Esophagus squamous epithelium (tissue), 5 donors: ENCODE measurements at places on chromosomes 11 and 22. TPM values are rescaled to one million over a fixed set of nuclear protein-coding genes. Genes with fewer than 3 reads are reported as not detected.
A peak's percentile ranks its signal among the peaks of the same experiment; 100 is the strongest.

GRCh38 chr11:120211522-120212258 is 858 bp downstream of the OAF start:
- no peaks in the 10 kb centered on the region for H3K36me3 ChIP-seq
- H3K27ac ChIP-seq: peak overlapping the region; percentile 80
- no peaks in the 10 kb centered on the region for H3K27me3 ChIP-seq
- DNase-seq: no peak

DNA sequence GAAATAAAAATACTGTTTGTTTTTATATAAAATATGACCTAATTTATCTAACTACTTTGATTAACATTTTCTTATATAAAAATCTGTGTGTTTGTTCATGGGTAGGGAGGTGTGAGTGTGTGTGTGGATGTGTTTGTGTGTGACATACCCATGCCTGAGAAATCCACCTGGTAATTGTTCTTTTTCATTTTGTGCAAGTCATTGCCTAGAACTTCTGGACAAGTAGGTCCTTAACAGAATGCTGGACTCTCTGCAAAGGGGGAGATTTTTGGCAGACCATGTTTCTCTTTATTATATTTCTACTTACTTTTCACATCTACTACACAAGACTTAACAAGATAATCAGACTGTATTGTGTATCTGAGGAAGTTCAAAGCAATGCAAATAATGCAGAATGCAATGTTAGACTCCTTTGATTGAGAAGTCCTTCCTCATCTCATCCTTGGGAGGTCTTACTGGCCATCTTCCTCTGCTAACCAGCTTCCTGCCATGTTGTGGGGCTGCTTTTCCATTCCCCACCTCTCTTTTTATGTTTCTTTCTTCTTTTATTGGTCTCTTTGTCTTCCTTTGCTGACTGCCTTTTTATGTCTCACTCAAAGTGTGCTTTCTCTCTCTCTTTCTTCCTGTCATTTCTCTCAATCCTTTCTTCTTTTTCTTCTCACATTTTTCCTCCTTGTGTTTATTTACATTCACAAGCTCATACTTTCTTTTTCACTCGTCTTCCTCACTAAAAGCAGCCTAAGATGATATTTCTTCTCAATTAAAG is 1017.0 kb upstream of the CNTN5 start:
- no peak overlapping the region for H3K27ac ChIP-seq
- DNase-seq: no peak
- no peaks in the 10 kb centered on the region for H3K36me3 ChIP-seq
- H3K4me1 ChIP-seq: no peaks in the 10 kb centered on the region

DNA sequence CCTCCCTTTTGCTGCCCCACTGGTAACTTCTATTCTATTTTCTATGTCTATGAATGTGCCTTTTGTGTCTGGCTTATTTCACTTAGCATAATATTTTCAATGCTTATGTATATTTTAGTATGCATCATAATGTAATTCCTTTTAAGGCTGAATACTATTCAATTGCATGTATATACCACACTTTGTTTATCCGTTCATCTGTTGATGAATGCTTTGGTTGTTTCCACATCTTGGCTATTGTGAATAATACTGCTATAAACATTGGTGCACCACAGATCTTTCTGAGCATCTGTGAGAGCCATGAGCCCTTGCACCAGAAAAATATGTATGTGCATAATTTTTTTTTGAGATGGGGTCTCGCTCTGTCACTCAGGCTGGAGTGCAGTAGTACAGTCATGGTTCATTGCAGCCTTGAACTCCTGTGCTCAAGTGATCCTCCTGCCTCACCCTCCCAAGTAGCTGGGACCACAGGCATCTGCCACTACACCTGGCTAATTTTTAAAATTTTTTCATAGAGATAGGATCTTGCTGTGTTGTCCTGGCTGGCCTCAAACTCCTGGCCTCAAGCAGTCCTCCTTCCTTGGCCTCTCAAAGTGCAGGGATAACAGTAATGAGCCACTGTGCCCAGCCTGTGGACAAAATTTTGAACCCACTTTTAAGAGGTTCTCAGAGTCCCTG is 27.0 kb downstream of the HEPHL1 start:
- DNase-seq: no peak
- no peak overlapping the region for H3K27ac ChIP-seq
- no peak overlapping the region for H3K4me3 ChIP-seq
- H3K36me3 ChIP-seq: no peaks in the 10 kb centered on the region
- H3K27me3 ChIP-seq: no peaks in the 10 kb centered on the region

- no peak overlapping the region for H3K4me3 ChIP-seq
- no peak overlapping the region for H3K27ac ChIP-seq
- DNase-seq: no peak
- H3K36me3 ChIP-seq: no peaks in the 10 kb centered on the region
Observed at GRCh38 chr11:132024587-132025295, 654.3 kb downstream of the NTM start.

DNA sequence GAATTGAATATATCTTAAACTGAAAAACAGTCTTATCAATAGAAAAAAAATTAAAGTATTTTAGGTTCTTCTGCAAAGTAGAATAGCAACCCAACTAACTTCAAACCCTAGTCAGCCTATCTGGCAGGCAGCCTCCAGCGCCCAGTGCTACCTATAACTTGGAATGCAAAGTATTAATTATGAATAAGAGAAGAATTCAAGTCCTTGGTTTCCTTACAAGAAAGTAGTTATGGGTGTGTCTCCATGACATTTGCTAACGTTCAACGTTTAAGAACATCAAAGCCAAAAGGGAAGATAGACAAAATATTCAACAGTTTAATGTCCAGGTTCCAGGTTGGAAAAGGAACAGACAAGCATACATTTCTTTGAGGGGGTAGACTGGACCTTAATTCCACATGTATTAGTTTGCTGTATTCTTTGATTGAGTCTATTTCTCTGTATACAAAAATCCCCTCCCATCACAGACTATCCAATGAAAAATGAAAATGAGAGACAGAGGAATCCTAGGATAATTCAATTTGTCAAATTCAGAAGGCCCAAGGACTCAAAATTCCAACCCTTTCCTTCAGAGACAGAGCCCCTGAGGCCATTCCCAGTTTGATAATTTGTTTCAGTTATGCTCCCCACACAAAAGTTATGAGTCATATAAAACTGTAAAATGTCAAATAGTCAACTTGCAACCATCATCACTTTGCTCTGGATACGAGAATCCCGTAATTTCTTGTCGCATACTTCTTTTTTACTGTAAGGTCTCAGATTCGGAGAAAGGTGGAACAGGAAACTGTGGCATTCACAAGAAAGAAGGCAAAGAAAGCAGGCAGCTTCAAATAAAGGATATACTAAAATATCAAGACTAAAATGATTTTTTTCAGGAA is 83.7 kb upstream of the CHRM4 start:
- no peak overlapping the region for H3K27ac ChIP-seq
- H3K36me3 ChIP-seq: no peaks in the 10 kb centered on the region
- H3K27me3 ChIP-seq: no peaks in the 10 kb centered on the region
- DNase-seq: no peak
- H3K4me3 ChIP-seq: no peak overlapping the region

DNA sequence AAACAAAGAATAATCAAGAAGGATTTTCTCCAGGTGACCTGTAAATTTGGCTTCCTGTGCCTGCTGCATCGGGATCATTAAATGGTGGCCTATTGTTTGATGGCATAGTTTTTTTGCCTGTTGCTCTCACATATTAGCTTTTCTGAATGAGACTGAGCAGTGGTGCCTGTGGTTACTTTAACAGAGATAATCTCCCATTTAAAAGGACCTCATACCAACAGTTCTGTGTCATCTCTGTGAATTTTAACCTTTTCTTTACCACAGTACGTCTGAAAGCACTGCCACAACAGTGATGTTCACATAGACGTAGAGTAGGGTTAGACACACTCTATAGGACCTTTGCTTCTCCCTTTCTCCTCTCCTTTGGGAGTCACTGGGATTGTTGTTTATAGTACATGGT is 22.9 kb upstream of the RCE1 start:
- DNase-seq: no peak
- peaks cover 72% of the 10 kb centered on the region for H3K36me3 ChIP-seq
- H3K4me3 ChIP-seq: no peak overlapping the region
- H3K27me3 ChIP-seq: no peaks in the 10 kb centered on the region
- no peaks in the 10 kb centered on the region for H3K4me1 ChIP-seq
- H3K27ac ChIP-seq: no peak overlapping the region

GRCh38 chr11:90908074-90908473 is 685.2 kb upstream of the CHORDC1 start:
- H3K27me3 ChIP-seq: no peaks in the 10 kb centered on the region
- no peak overlapping the region for H3K27ac ChIP-seq
- H3K4me1 ChIP-seq: no peaks in the 10 kb centered on the region

DNA sequence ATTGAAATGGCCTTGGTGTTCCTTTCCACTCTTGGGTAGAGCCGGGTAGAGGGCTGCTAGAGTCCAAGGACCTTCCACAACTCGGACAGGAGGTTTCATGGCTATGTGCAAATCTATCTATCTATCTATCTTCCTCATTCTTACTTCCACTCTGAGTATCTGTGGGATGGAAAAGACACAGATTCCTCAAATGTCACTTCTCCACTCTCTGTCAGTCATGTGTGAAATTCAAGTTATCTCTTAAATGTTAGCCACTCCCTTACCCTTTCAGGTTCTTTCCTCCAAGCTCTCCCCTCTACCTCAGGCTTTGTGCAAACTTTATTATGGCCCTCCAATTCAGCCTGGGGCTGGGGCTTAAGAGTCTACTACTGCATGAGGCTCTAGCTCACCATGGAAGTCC is 84.3 kb downstream of the GDPD4 start:
- no peaks in the 10 kb centered on the region for H3K27me3 ChIP-seq
- H3K36me3 ChIP-seq: no peaks in the 10 kb centered on the region
- H3K4me1 ChIP-seq: no peaks in the 10 kb centered on the region

GRCh38 chr11:57336111-57336666 is 497 bp upstream of the SSRP1 start:
- no peak for DNase-seq
- peak overlapping the region; percentile 89 for H3K27ac ChIP-seq
- no peaks in the 10 kb centered on the region for H3K27me3 ChIP-seq
- H3K36me3 ChIP-seq: peaks cover 32% of the 10 kb centered on the region
- peaks cover 10% of the 10 kb centered on the region for H3K4me1 ChIP-seq

GRCh38 chr11:12523180-12523924 is 146.0 kb downstream of the PARVA start:
- H3K27me3 ChIP-seq: no peaks in the 10 kb centered on the region
- peaks cover 5% of the 10 kb centered on the region for H3K4me1 ChIP-seq
- no peaks in the 10 kb centered on the region for H3K36me3 ChIP-seq
- no peak for DNase-seq

GRCh38 chr11:57116654-57117053 is 65.1 kb upstream of the LRRC55 start:
- no peak for DNase-seq
- H3K36me3 ChIP-seq: no peaks in the 10 kb centered on the region
- H3K27me3 ChIP-seq: no peaks in the 10 kb centered on the region
- no peak overlapping the region for H3K4me3 ChIP-seq
- H3K27ac ChIP-seq: no peak overlapping the region

DNA sequence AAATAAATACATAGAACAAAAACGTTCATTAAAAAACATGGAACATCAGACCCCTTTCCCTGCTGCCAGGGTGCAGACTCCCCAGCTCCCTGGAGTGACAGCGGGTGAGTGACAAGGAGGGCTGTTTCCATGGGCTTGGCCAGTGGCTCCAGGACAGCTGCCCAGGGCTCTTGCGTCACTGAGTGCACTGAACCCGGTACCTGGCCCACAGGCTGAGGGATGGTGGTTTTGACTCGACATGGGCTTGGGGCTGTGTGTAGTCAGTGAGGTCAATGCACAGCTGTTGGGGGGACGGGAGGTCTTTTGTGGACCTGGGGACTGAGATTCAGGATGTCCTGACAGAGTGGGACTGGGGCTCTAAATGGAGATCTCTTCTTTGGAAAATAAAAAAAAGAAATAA is 142.1 kb upstream of the B3GAT1 start:
- H3K36me3 ChIP-seq: no peaks in the 10 kb centered on the region
- no peak for DNase-seq
- no peak overlapping the region for H3K27ac ChIP-seq
- H3K4me3 ChIP-seq: no peak overlapping the region

DNA sequence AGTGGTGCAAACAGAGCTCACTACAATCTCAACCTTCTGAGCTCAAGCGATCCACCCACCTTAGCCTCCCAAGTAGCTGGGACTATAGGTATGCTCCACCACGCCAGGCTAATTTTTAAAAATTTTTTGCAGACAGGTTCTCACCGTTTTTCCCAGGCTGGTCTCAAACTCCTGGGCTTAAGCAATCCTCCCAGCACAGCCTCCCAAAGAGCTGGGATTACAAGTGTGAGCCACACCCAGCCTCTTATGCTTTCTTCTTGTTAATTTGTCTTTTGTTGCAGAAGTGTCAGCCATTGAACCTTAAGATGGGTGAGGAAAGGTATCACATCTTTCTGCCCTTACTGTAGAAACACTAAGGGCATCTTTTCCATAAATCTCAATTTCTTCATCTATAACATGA is 34.9 kb downstream of the DENND5A start:
- H3K4me1 ChIP-seq: peaks cover 8% of the 10 kb centered on the region
- H3K27ac ChIP-seq: no peak overlapping the region
- H3K36me3 ChIP-seq: no peaks in the 10 kb centered on the region
- no peaks in the 10 kb centered on the region for H3K27me3 ChIP-seq
- H3K4me3 ChIP-seq: no peak overlapping the region

GRCh38 chr11:24734742-24735237 is 237.9 kb downstream of the LUZP2 start:
- H3K4me3 ChIP-seq: no peak overlapping the region
- H3K27me3 ChIP-seq: no peaks in the 10 kb centered on the region
- DNase-seq: no peak
- no peak overlapping the region for H3K27ac ChIP-seq
- H3K4me1 ChIP-seq: no peaks in the 10 kb centered on the region
- no peaks in the 10 kb centered on the region for H3K36me3 ChIP-seq

GRCh38 chr11:64998141-64998540 is 1.4 kb upstream of the BATF2 start:
- no peak for DNase-seq
- no peak overlapping the region for H3K4me3 ChIP-seq
- peaks cover 21% of the 10 kb centered on the region for H3K4me1 ChIP-seq
- no peaks in the 10 kb centered on the region for H3K27me3 ChIP-seq
- H3K36me3 ChIP-seq: no peaks in the 10 kb centered on the region

GRCh38 chr11:69592986-69593650 is 47.8 kb upstream of the CCND1 start:
- H3K4me1 ChIP-seq: no peaks in the 10 kb centered on the region
- H3K4me3 ChIP-seq: no peak overlapping the region
- no peaks in the 10 kb centered on the region for H3K36me3 ChIP-seq
- H3K27ac ChIP-seq: no peak overlapping the region
- DNase-seq: no peak
- H3K27me3 ChIP-seq: no peaks in the 10 kb centered on the region

- H3K4me3 ChIP-seq: no peak overlapping the region
- H3K27me3 ChIP-seq: no peaks in the 10 kb centered on the region
- H3K27ac ChIP-seq: no peak overlapping the region
- no peaks in the 10 kb centered on the region for H3K4me1 ChIP-seq
Observed at GRCh38 chr11:22076271-22076930, 116.5 kb upstream of the ANO5 start.

- no peaks in the 10 kb centered on the region for H3K27me3 ChIP-seq
- no peaks in the 10 kb centered on the region for H3K4me1 ChIP-seq
- H3K36me3 ChIP-seq: no peaks in the 10 kb centered on the region
- H3K27ac ChIP-seq: no peak overlapping the region
Observed at GRCh38 chr11:83970061-83970671, 684.0 kb upstream of the CCDC90B start.

Gene OVOL1
- total RNA-seq: 26.5 TPM

Gene MARK2
- total RNA-seq: 50.4 TPM

Gene VPREB3
- not detected for total RNA-seq

Gene OR5D18
- total RNA-seq: not detected

Gene DCDC1
- total RNA-seq: not detected

Gene PDE2A
- total RNA-seq: 5.6 TPM

Gene MMP13
- not detected for total RNA-seq

Gene ZDHHC13
- 64.9 TPM for total RNA-seq

Gene OR2AT4
- not detected for total RNA-seq

Gene TRPC6
- 1.6 TPM for total RNA-seq

Gene OSBP2
- total RNA-seq: 3.8 TPM

Gene APOA1
- total RNA-seq: not detected
